ENCODE measurements at places on chromosomes 5 and 9.

GRCh38 chr5:57695179-57695578, 212.6 kb upstream of the ACTBL2 start:
- no peak for DNase-seq

- no peak for DNase-seq
Observed at GRCh38 chr9:134677743-134678142, 36.1 kb downstream of the COL5A1 start.

GRCh38 chr5:11854936-11855335, 49.3 kb downstream of the CTNND2 start:
- DNase-seq = no peak

DNA sequence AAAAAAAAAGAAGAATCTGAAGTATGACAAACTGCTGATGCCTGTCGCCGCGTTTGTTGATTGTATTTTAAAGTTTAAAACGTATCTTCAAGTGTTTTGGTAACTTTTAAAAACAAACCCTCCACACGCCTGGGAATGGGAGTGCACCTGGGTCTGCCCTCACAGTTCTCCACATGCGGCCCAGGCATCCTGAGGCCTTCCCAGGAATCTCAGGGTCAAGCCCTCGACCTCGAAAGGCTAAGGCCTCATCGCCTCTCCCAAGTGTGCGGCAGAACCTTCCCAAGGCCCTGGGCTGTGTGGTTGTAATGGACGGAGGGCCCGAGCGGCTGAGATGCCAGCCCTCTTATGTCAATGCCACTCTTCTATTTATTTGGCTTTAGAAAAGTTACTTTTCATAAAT, 94.4 kb downstream of the CAMSAP1 start:
- DNase-seq = no peak

DNA sequence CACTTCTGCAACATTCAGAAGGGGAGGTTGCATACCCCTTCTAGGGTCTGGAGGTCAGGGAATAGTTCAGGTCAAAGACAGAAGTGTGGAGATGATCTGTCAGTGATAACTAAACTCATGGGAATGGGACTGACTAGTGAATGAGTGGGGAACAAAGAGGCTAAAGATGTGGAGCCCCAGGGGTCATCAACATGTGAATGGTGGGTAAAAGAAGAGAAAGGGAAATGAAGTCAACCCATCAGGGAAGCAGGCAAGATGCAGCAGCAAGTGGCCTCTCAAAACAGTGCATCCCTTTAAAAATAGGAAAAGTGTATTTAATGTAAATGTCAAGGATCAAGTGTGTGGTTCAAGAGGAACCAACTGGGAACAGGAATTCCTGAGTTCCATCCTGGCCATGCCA, 69.9 kb downstream of the PLPPR1 start:
- no peak for DNase-seq

DNA sequence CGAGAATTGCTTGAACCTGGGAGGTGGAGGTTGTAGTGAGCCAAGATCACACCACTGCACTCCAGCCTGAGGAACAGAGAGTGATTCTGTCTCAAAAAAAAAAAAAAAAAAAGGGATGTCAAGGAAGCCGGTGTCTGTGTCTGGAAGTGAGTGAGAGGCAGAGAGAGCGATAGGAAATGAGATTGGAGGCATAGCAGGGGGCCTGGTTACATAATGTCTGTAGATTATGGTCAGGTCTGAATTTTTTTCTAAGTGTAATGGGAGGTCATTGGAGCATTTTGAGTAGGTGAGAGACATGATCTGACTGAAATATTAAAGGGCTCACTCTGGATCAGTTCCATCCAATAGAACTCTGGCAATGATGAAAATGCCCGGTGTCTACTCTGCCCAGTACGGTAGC, 40.4 kb upstream of the CTNNA1 start:
- no peak for DNase-seq

GRCh38 chr5:38515646-38516045, 40.8 kb downstream of the LIFR start:
- no peak for DNase-seq

DNA sequence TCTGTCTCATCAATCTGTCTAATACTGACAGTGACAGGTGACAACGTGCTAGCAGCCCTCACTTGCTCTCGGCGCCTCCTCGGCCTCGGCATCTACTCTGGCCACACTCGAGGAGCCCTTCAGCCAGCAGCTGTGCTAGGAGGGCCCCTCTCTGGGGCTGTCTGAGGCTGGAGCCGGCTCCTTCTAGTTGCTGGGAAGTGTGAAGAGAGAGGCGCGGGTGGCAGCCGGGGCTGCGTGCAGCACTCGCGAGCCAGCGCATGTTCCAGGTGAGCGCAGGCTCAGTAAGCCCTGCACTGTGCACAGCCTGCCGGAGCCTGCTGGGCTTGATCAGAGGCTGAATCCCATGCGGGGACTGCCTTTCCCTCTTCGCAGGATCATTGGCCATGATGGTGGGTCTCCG, 330.7 kb downstream of the CDH10 start:
- no peak for DNase-seq

DNA sequence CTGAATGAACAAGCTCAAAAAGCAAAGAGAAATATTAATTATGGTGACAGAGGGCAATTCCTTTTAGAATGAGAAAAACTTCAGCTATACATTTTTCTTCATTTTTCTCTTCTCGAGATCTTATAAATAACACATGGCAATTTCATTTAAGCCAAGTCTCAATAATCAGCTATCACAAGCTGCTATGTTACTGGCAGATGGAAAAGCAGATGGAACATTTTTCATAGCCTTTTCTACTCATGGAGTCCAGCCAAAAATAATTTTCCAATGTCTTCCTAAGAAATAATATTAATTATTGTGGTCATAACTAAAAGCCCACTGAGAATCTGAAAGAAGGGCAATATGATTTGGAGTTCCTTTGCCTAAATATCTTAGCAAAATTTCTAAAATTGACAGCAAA, 35.6 kb downstream of the SKIC3 start:
- DNase-seq = no peak

DNA sequence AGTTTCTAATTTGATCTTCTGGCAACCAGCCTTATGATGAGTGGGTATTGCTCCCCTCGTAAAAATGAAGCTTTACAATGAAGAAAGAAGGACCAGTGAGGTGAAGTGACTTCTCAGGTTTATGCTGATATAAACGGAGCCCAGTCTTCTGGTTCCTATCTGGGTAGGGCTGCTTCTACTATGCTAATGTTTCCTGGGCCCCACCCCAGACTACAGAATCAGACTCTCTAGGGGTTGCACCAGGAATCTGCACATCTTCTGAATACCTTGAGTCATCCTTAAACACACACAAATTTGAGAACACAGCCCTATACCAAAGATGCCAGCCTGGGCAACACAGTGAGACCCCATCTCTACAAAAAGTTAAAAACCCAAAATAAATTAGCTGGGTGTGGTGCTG, 16.2 kb downstream of the BTF3 start:
- no peak for DNase-seq

DNA sequence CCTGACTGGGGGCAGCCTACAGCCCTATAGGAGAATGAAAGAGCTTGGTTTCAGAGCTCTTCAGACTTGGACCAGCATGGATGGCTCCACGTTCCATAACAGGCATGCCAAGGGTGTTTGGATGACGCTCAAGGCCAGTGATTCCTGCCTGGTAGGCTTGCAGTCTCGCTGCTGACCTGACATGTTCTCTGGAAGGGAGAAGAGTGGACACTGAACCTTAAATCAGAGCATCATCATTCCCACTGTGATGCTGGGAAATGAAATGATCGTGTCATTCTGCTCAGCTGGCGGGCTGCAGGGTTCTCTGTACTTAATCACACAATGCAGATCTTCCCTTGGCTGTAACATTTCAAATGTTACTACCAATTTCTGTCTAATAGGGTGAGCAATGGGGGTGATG, 57.0 kb downstream of the CFAP90 start:
- DNase-seq = no peak

DNA sequence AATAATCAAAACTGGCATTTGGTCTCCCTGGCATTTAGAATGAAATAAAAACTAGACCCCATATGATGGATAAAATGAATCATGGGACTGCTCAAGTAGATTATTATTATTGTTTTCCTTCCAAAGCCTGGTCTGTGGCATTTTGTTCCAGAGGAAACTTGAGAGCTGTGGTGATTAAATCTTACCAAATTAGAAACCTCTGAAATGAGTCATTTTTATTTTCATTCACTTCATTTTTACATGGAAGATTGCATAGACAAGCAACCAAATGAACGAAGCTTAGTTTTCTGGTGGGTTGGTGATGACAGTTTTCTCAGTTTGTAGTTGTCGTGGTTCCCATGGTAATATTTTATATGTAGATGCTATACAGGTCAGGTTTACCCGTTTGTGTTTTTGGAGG, 23.4 kb downstream of the PAM start:
- no peak for DNase-seq

DNA sequence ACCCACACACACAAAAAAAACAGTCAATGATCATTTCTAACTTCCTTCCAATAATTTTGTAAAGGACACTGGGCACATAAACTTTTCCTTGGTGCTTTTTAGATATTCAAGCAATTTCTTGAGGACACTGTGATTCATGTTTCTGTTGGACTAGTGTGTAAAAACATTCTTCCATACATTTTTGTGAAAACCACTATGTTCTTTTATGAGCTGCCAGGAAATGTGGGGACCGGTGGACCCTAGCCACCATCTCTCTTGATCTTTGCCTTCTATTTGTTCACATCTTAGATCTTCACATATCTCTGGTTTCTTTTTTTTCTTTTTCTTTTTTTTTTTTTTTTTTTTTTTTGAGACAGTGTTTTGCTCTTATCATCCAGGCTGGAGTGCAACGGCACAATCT, 287.4 kb downstream of the GLIS3 start:
- DNase-seq = no peak

DNA sequence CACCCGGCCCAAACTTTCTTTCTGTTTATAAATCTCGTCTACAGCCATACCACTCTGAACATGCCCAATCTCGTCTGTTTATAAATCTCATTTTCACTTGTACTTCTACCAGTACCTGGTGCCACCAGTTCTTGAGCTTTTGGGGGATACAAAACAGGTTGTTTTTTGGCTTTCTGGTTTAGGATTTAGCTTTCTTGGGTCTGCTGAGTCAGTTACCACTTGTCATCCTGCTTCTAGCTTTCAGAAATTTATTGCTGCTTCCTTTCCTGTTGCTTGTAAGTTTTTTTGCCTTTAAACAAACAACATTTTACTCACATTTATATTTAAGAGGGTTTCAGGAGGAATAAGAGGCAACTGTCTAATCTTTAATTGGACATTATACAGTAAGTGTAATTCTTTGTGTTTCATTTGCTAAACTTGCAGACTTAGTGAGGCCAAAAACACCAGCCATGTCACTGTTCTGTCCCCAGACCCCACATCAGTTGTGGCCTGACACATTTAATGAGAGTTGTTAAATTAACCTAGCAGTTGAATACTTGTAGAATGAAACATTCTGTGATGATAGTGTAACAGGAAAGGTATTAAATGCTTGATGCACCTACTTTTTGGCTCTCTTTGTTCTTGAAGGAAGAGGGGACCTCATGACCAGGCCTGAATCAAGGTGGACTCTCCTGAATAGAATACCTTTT, 11.8 kb downstream of the NDFIP1 start:
- no peak for DNase-seq

GRCh38 chr5:180085837-180086236, 14.3 kb upstream of the RNF130 start:
- peak; percentile 39 for DNase-seq

DNA sequence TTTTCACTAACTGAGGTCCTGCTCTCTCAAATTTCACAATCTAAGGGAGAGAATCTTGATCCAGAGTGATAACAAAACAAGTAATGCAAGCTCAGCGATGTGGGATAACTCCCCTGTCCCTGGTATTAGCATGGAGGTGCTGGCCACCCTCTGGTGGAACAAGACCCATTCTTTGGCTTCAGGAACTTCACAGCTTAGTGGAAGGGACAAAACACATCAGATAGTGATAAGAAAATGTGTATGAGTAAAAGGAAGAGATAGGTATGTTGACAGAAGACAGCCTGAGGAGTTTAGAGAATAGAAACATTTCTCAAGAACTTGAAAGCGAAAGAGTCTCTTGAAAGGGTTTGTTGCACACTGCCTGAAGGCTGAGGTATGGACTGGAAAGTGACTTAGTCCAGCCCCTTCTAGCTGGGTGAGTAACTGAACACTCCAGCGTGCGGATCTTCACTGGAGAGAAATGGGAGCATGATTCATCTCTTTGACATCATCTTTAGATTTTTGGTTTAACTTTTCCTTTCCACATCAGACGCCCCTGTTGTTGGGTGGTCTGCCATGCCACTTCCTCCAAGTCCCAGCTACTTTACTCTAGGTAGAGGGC, 25.4 kb upstream of the ZSWIM6 start:
- no peak for DNase-seq

DNA sequence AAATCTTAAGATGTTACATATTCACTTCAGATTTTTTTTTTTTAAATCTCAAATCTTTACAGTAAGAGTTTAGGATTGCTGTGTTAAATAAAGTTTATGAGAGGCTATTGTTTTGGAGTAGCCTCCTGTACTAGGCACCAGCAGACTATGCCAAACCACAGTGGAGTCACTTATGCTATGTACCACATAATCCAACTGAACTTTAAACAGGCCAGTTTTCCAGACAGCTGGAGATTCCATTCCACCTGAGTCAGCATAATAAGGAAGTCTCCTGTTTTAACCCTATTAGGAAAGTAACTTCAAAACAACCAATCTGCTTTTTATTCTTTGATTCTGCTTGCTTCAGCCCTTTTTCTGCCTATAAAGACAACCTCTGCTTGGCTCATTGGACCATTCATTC, 205.2 kb downstream of the CSNK1G3 start:
- DNase-seq = no peak

GRCh38 chr5:66745297-66745696, 149.1 kb downstream of the MAST4 start:
- DNase-seq = no peak

GRCh38 chr5:36692791-36693763, 86.7 kb downstream of the SLC1A3 start:
- DNase-seq = no peak

DNA sequence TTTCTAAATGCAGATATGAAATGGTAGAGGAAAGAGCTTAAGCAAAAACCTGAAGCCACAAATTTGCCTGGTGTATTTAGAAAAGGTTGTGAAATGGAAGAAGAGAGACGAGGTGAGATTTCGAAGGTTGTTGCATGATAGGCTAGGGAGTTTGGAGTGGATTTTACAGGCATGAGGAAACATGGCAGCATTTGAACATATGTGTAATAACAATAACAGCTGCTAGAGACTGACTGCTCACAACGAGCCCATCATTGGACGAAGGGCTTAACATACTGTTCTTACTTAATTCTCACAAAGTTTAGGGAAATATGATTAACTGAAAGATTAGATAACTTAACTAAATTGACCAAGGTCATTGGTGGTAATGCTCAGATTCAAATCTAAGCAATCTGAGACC, 108.1 kb downstream of the JAKMIP2 start:
- no peak for DNase-seq

DNA sequence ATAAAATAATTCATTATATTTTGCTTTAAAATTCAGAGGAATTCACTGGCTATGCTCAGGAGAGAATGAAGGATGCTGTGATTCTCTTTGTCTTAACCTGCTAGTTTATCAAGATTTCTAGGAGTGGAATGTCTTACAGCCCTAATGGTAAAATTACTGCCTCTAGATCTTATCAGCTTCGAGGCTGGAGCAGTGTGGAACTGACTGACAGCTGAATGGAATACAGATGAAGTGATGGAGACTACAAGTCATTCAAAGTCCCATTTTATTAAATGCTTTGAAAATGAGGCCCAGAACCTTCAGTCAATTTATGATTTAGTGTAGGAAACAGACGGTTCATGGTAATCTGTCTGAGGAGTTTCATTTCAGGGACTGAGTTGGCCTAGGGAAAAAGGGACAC, 202.1 kb downstream of the RFX3 start:
- no peak for DNase-seq

Measured in T follicular helper cell (primary cell).